ENCODE measurements at places on chromosomes 4 and X. TPM values are rescaled to one million over a fixed set of nuclear protein-coding genes. Genes with fewer than 3 reads are reported as not detected.

DNA sequence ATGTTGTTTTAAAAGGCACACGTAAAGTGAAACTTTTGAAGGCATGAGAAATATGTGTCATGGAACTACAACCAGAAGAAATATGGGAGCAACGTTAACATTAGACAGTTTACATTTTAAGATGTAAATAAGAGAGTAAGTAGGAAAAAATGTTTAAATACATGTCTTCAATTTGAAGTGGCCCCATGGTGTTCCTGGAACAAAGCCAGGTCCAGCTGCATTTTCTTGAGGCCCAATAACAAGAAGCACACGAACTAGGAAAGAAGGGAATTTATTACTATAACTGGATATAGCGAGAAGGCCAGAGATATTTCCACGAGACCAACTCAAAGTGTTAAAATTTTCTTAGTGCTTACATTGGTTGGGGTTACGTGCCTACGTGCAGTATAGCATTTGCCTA lies 458.1 kb downstream of the KCTD8 start:
- no peak overlapping the region for H3K4me3 ChIP-seq
- no peaks in the 10 kb centered on the region for H3K27me3 ChIP-seq
- H3K27ac ChIP-seq = no peak overlapping the region
- H3K36me3 ChIP-seq = no peaks in the 10 kb centered on the region

DNA sequence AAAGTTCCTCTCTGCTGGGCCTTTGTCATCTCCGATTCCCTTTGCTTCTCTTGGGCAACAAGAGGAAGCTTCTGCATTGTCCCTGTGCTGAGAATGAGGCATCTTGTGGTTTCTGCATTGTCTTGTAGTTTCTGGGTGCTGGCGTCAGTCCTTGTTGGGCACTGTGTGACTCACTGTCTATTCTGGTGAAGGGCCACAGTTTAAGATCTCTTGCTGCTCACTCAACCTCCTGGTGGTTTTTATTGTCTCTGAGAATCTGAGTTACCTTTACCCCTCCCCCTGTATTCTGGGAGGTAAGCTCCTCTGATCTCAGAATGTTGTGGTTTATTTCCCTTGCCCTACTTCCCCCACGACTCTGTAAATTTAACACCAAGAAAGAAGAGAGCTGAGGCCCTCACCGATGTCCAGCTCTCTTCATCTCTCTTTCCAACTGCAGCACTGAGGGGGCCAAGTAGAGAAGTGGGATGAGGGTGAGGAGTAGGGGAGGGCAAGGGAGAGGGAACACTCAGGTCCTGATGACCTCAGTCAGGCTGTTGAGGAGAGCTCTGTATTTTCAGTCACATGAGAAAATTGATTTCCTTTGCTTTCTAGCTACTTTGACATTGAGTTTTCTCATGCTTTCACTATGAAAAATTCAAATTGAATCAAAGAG lies 441.6 kb upstream of the PITX2 start:
- DNase-seq = no peak
- no peak overlapping the region for H3K27ac ChIP-seq
- H3K4me3 ChIP-seq = no peak overlapping the region
- H3K27me3 ChIP-seq = no peaks in the 10 kb centered on the region
- H3K36me3 ChIP-seq = no peaks in the 10 kb centered on the region

- H3K4me1 ChIP-seq = no peaks in the 10 kb centered on the region
- H3K36me3 ChIP-seq = no peaks in the 10 kb centered on the region
- H3K4me3 ChIP-seq = no peak overlapping the region
- no peak overlapping the region for H3K27ac ChIP-seq
- DNase-seq = no peak
Observed at GRCh38 chr4:67106861-67107460, 438.3 kb downstream of the CENPC start.

GRCh38 chr4:64353904-64354303 lies 55.3 kb downstream of the TECRL start:
- H3K4me3 ChIP-seq = no peak overlapping the region
- no peaks in the 10 kb centered on the region for H3K4me1 ChIP-seq
- H3K27me3 ChIP-seq = no peaks in the 10 kb centered on the region

DNA sequence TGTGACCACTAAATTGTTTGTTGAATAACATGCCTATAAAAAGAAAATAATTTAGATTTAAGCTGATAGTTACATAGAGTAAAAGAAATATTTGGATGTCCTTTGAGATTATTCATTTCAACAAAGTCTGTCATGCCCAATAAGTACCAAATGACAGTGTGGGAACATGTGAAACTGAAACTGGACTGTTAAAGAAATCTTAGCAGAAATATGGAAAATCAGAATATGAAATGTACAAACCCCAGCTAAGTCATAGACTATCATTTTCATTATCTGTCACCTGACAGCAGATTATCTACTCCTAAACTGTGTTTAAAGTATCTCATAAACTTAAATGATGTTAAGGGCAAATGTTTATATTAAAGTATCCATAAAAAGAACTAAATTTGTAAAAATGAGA lies 437.8 kb upstream of the FAM241A start:
- no peaks in the 10 kb centered on the region for H3K27me3 ChIP-seq
- DNase-seq = no peak
- H3K27ac ChIP-seq = no peak overlapping the region
- H3K36me3 ChIP-seq = no peaks in the 10 kb centered on the region
- no peaks in the 10 kb centered on the region for H3K4me1 ChIP-seq

Gene AFM
- total RNA-seq = not detected

Gene HSFX3
- not detected for total RNA-seq

Gene STBD1
- total RNA-seq = 7.6 TPM

Gene BCOR
- 19.9 TPM for total RNA-seq

Gene GPC4
- 7.6 TPM for total RNA-seq

Gene DNAAF6
- total RNA-seq = not detected

All from vagina (tissue), 2 donors.